ENCODE measurements at places on chromosomes 2 and 18.
A peak's percentile ranks its signal among the peaks of the same experiment; 100 is the strongest.

- DNase-seq: no peak
Measured at GRCh38 chr18:45713239-45713638, 10.7 kb upstream of the SLC14A1 start.

DNA sequence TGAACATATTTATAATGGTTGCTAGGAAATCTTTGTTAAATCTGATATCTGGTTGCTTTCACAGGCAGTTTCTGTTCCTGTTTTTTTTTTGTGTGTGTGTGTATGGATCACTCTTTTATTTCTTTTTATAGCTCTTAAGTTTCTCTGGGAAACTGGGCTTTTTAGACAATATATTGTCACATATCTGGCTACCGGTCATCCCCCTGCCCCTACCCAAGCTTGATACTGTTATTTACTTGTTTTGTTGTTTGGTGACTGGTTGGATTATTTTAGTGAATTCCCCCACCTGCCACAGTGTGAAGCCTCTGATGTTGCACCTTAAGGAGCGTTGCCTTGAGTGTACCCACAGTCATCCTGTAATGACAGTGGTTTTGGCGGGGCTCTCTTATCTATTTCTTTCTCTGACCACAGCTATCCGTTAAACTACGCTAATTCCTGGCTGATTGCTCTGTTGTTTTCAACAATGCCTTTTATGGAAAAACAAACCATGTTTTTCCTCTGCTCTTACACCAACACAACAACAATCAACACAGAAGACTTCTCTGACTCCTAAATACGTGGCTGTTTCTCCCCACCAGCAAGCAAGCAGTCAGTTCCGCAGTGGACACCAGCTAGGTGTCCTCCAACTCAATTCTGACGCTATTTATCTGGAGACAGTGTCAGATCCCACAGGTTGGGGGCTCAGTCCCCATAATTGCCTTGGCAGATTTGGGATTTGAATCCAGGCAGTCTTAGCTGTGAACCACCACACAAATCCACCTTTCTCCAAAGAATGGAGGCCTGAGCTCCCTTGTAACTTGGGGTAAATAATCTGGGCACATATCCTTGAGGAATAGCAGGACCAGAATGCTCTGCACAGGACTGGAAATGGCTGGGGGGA is 10.9 kb downstream of the GNLY start:
- DNase-seq: no peak

GRCh38 chr2:145058457-145058856 is 538.5 kb upstream of the ZEB2 start:
- no peak for DNase-seq

GRCh38 chr2:28991021-28991420 is 9.9 kb downstream of the TOGARAM2 start:
- no peak for DNase-seq

GRCh38 chr2:239550357-239550756 is 149.5 kb upstream of the HDAC4 start:
- DNase-seq: no peak

DNA sequence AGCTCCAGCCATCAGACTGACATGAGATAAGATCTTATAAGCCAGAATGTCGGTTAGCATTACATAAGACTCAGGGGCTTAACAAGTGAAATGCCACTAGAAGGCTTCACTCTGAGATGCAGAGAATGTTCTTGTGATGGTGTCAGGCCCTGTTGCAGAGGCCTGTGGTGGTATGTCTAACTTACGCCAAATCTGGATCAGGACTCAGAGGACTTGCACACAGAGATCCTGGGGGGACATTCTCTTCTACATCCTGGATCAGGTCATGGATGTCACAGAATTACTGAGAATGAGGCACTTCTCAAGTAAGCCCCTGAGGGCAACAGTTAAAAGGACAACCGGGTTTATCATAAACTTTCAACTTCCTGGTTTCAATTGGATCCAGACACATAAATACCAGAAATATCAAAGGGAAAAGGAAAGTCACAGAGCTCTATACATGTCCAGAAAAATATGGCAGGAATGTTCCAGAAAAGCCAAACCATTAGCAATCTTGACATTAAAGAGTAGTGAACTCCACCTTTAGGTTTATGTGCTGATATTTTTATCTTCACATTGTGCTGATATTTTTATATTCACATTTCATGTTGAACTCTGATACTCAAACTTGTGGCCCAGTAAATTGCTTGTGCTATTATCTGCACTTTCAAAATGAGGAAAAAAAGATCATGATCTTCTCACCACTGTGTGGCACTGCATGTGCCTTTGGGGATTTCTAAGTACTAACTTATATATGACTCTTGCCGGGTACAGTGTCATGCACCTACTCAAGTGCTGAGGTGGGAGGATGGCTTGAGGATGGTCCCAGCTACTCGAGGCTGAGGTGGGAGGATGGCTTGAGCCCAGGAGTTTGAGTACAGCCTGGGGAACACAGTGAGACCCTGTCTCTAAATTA is 137.5 kb upstream of the RNF152 start:
- no peak for DNase-seq

DNA sequence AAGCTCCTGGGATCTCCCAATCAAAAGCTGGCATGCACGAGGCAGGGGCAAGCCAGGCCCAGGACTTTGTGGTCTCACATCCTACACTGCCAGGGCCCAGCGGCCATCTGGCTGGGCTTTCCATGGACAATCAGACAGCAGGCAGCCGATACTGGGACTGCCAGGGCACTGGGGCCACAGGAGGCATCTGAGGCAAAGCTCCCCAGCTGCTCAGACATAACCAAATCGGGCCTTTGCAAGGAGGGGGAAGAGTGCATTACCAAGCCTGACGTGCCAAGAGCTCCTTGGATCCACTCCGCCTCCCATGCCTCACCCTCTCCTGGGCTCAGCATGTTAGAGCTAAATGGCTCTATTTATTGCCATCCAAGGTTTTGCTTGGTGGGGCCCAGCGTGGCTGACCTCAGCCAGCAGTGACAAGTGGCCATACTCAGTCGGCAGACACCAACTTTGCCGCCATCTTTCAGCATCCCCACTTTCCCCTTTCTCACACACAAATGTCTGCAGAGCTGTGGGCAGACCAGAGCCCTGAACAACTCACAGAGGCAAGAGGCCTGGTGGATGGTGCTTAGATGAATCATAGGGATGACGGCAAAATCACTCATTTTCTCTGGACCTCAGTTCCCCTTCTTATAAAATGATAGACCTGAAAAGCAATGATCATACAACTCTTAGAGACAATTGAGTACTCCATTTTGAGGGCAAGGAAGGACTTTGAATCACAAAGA is 200.8 kb downstream of the TTC32 start:
- no peak for DNase-seq

GRCh38 chr18:55268628-55269275 is 309.5 kb upstream of the CCDC68 start:
- no peak for DNase-seq

DNA sequence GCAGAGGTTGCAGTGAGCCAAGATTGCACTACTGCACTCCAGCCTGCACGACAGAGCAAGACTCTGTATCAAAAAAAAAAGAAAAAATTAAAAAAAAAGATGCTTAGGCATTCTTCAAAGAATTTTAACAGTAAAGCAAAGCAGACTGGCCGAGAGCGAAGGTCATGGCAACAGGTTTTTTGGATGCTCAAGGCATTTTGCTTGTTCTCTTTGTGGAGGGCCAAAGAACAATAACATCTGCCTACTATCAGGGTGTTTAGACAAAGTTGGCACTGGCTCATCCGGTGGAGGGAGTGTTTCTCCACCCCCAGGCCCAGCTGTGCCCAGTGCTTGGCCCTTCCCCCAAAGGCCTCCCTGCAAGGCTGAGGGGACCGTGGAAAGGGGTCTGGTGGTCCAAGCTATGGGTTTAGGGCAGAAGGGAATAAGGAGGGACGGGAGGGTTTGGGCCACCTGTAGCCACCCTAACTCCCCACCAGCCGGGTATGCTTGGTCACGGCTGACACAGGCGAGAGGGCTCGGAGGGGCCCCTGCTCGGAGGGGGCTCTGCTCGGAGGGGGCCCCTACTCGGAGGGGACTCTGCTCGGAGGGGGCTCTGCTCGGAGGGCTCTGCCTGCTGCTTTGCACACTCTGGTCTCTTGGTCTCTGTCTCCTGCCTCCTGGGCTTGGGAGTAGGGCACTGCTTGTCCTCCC is 26.7 kb upstream of the ALLC start:
- DNase-seq: no peak

DNA sequence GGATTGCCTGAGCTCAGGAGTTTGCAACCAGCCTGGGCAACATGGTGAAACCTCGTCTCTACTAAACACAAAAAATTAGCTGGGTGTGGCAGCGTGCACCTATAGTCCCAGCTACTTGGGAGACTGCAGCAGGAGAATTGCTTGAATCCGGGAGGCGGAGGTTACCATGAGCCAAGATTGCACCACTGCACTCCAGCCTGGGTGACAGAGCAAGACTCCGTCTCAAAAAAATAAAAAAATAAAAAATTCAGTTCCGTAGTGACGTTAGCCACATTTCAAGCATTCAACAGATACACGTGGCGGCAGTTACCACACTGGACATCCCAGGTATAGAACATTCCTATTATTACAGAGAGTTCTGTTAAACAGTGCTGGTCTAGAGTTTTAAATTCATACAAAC is 4.5 kb downstream of the KANSL3 start:
- DNase-seq: no peak

DNA sequence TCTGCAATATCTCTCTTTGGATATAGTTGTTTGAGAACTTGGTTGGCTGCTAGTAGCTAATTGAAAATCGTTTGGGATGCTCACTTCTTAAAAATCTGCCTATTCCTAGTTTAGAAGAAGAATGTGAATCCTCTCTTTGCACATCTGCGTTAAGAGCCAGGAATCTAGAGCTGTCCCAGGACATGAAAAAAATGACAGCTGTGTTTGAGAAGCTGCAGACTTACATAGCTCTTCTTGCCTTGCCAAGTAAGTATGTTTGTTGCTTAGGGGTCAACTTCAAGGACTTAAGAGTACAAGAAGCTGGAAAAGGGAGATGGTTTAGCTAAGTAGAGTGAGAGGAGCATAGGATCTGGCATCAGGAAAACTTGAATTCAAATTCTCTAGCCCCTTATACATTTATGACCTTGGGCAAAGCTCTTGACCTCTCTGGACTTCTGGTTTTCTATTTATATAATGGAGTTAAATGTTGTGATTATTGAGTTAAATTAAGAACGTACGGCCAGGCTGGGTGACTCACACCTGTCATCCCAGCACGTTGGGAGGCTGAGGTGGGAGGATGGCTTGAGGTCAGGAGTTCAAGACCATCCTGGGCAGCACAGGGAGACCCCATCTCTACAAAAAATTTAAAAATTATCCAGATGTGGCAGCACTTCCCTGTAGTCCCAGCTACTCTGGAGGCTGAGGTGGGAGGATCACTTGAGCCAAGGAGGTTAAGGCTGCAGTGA is 55.2 kb upstream of the STON1 start:
- no peak for DNase-seq

DNA sequence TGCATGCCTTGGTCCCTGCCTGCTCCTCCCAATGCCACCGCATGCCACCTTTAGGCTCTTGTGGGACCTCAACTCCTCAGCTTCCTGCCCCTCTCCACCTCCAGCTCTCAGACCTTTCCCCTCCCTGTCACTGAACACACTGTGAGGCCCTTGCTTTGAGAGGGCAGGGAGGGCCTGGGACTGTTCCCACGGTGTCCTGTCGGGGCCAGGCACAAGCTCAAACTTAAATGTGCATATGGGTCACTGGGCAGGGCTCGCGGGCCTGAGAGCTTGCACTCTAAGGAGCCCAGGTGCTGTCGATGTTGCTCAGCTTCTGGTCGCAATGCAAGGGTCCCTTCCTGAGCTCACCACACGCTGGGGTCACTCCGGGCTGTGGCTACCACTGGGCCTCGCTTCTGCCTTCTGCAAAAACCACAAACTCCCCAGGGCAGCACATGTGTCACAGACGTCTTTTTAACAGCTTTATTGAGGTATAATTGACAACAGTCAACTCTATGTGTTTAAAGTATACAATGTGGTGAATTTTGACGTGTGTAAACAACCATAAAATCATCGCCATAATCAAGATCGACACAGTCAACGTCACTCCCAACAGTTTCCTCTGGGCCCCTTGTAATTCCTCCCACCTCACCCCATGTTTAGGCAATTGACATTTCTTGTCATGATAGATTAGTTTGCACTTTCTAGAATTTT is 11.9 kb upstream of the B3GNT7 start:
- no peak for DNase-seq

- DNase-seq: no peak
Measured at GRCh38 chr2:149164296-149164695, 125.8 kb downstream of the LYPD6B start.

DNA sequence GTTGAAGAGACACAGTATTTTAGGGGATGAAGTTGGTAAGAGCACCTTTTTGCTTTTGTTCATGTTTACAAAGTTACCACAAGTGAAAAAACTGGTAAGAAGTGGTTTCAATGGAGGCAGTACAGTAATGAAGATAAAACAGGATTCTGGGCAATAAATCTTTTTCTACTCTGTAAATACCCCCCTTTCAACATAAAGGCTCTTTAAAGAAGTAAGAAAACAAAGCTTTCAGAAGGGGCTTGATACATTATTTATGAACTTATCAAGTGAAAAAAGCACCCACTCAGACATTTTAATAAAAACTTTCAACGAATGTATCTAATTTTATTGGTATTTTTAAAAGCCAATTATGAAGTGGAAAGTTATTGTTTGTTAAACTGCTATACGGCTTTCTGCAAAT is 522.9 kb downstream of the ZEB2 start:
- no peak for DNase-seq

GRCh38 chr2:143477714-143478443 is 348.7 kb downstream of the ARHGAP15 start:
- no peak for DNase-seq

- DNase-seq: no peak
Measured at GRCh38 chr2:96251721-96252292, 14.0 kb downstream of the TMEM127 start.

GRCh38 chr2:99805930-99806476 is 316.2 kb upstream of the REV1 start:
- DNase-seq: no peak

- DNase-seq: no peak
Measured at GRCh38 chr2:64629329-64629781, 24.4 kb downstream of the SERTAD2 start.

- no peak for DNase-seq
Measured at GRCh38 chr2:141035846-141036420, 1094.9 kb downstream of the LRP1B start.

- DNase-seq: no peak
Measured at GRCh38 chr2:205014201-205014600, 468.9 kb downstream of the PARD3B start.

GRCh38 chr2:194090251-194090905 is 1566.6 kb upstream of the SLC39A10 start:
- no peak for DNase-seq

GRCh38 chr2:238573065-238573778 is 146.5 kb downstream of the ASB1 start:
- DNase-seq: peak; percentile 19

- DNase-seq: no peak
Measured at GRCh38 chr2:23502096-23502495, 117.1 kb downstream of the KLHL29 start.

- DNase-seq: no peak
Measured at GRCh38 chr18:11972371-11973174, 8.7 kb upstream of the IMPA2 start.

DNA sequence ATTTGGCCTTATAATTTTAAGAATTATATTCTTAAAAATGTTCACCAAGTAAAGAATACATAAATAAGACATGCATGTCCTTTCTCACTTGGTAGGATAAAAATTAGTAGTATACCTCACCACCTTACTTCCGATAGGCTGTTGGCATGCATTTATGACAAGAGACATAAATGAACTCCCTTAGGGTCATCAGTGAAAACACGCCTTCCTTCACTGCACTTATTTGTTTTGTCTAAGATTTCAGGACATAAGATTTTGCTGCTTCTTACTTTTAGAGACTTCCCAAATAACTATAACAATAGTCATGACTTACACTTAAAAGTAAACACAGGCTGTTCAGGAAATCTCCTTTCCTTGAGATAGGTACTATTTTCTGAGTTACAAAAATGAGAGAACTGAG is 661.3 kb upstream of the CNTNAP5 start:
- no peak for DNase-seq

Measured in stimulated activated CD4-positive, alpha-beta T cell treated with anti-CD3 and anti-CD28 coated beads, Interleukin-1b, Interleukin-23, amount 100 ng/mL, for 48 hours (primary cell).